Frontal cortex (tissue), 4 donors: ENCODE measurements at places on chromosomes 5 and 9.

DNA sequence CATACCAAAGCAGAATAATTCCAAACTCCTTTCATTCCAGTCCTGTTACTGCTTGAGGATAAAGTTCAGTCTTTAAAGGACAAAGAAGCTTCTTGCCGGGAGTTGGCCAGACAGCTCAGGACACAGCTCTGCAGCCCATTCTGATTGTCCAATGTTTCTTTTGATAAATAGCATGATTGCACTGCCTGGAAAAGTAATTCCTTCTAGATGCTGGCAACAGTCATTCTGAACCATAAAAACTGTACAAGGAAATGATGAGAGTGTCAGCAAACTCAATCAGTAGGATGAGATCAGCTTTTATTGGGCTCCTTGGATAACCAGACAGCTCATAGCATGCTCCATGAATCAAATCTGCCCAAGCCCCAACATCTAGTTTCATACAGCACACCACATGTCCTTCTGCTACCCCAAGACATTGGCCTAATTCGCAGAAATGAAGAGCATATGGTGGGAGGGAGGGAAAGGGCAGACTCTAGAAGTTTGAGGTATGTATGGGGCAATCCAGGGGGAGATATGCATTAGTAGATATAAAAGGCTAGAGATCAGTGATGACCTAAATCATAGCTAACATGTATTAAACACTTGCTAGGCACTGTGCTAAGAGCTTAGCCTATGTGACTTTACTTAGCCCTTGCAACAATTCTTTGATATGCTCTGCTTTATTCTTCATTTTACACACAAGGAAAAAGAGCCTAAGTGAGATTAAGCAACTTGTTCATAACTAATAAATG lies 219.9 kb upstream of the NREP start:
- DNase-seq: no peak

DNA sequence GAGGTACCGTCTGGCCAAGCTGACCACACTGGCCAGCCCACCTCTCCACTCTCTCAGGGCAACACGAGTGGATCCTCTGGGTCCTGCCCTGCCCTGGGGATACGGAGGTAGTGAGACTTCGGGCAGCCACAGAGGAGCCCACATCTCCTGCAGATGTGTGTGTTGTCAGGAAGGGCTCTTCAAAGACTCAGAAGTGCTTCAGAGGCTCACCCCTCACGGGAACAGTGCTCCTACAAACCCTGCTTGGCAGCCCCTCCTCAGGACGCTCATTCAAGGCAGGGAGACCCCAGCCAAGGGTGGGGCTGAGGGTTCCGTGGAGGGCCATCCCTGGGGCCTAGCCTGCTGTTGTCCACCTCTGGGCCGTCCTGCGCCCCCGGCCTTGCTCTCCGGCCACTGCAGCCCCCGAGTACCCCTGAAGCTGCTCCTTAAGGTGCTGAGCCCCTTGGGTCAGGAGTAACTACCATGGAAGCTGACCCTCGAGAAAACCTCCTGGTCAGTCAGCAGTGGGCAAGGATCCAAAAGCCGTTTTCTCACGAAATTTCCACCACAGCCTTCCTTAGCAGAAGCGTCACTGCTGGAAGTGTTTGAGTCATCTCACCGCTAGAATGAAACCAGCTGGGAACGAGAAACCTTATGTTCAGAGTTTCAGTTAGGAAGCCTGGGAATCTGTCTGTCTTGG lies 23.2 kb upstream of the LRRC14B start:
- DNase-seq: no peak

DNA sequence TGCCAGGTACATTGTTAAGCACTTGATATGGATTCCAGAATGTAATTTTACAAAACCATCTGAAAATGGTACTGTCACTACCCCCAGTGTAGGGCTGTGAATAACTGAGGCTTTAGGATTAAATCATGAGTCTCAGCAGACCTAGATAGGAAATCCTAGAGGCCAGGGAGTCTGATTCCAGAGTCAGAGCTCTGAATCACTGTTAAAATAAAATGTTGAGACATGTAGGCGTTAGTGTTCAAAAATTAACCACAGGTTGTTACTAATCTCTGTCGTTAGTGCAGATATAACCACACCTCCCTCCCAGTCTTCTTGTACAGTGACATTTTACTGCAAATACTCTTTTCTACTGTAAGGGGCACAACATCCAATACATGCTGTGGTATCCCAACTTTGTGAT lies 1828.8 kb downstream of the MAT2B start:
- DNase-seq: no peak

DNA sequence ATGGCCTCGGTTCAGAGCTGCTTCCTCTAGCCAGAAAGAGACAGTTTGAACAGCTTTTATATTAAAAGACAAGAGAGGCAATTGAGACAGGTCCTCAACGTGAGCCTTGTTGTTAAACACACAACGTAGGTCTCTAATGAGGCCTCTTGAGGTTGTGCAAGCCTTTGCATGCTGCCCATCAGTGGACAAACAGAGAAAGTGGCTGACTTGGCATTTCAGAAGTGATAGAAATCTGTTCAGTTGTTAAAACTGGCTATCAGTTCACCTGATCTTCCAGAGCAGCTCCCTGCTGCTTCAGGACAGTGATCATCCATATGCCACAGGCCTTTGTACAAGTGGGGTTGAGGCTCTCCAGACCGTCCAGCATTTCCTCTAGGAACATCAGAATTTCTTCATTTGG lies 58.8 kb downstream of the MROH2B start:
- DNase-seq: no peak

DNA sequence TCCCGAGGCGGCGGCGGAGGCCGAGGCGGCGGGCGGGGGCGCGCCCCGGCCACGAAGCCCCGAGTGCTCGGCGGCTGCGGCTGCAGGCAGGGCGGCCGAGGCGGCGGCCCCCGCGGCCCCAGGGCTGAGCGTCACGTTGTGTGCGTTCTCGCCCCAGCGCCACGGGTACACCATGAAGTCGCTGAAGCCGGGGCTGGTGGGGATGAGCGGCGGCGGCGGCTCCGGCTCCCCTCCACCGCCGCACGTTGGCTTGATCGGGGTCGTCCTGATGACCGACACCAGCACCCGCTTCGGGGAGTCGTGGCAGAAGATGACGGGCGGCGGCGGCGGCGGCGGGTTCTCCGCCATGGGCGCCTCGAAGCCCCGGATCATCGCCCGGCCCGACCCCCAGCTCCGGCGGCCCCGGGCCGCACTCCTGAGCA lies 498 bp downstream of the ZNF367 start:
- no peak for DNase-seq

GRCh38 chr5:5290674-5291334 lies 131.7 kb upstream of the ICE1 start:
- no peak for DNase-seq

GRCh38 chr9:93612796-93613154 lies 36.4 kb downstream of the PHF2 start:
- DNase-seq: no peak
